ENCODE measurements at places on chromosomes 4 and X.

GRCh38 chrX:105706041-105706440 lies 116.3 kb upstream of the NRK start:
- H3K27ac ChIP-seq, result no peak overlapping the region
- H3K27me3 ChIP-seq, result no peaks in the 10 kb centered on the region
- H3K4me3 ChIP-seq, result no peak overlapping the region
- no peaks in the 10 kb centered on the region for H3K4me1 ChIP-seq
- no peaks in the 10 kb centered on the region for H3K36me3 ChIP-seq

GRCh38 chrX:68579810-68580209 lies 67.7 kb upstream of the STARD8 start:
- H3K27me3 ChIP-seq, result no peaks in the 10 kb centered on the region
- H3K36me3 ChIP-seq, result no peaks in the 10 kb centered on the region
- H3K4me3 ChIP-seq, result no peak overlapping the region
- DNase-seq, result no peak

DNA sequence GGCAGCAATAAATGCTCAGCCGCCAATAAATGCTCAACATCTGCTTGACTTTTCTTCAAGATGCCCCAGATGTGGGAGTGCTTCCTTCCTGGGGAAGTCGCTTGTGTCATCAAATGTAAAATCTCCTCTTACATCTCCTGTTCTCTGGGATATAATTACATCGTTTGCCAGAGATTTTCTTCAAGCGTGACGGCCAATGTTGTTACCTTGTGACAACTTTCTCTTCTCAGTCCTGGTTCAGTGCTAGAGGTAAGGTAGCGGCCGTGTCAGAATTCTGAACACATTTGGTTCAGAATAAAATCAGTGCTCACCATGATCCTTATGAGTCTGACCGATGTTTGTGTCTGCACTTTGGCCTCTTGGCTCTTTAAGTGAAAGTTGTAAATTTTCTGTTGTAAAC lies 102.5 kb downstream of the ASMT start:
- no peaks in the 10 kb centered on the region for H3K36me3 ChIP-seq
- no peaks in the 10 kb centered on the region for H3K27me3 ChIP-seq
- H3K4me1 ChIP-seq, result no peaks in the 10 kb centered on the region
- DNase-seq, result no peak
- H3K27ac ChIP-seq, result no peak overlapping the region

- H3K36me3 ChIP-seq, result no peaks in the 10 kb centered on the region
- no peak overlapping the region for H3K27ac ChIP-seq
- DNase-seq, result no peak
- no peak overlapping the region for H3K4me3 ChIP-seq
- no peaks in the 10 kb centered on the region for H3K27me3 ChIP-seq
Observed at GRCh38 chrX:108126661-108127060, 35.1 kb downstream of the ATG4A start.

DNA sequence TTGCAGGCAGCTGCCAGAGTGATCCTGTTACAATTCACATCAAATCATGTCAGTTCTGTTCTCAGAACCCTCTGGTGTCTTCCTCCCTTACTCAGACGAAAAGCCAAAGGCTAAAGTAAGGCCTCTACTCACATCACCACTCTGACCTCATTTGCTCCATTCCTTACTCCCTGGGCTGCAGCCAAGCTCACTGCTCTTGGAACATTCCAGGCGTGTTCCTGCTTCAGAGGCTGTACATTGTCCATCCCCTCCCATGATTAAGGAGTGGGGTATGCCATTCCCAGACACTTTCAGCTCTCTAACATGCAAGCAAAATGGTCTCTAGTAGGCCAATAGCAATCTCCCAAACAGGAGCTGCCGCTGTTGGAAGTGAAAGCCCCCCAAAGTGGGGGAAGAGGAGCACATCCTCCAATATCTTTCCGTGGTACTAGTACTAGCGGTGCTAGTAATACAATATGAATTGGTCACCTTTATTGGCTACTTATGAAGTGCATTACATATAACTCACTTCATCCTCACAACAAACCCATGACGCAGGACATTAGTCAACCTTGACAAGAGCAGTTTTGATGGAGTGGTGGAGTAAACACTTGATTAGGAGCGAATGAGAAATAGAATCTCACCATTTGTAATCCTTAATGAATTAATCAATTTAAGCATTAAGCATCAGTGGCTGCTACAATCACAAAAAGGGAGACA lies 15.0 kb downstream of the GAB3 start:
- no peak overlapping the region for H3K27ac ChIP-seq
- no peak for DNase-seq
- peaks cover 19% of the 10 kb centered on the region for H3K4me1 ChIP-seq
- no peak overlapping the region for H3K4me3 ChIP-seq
- no peaks in the 10 kb centered on the region for H3K27me3 ChIP-seq

GRCh38 chr4:74426101-74426500 lies 18.8 kb upstream of the AREG start:
- DNase-seq, result no peak
- H3K4me1 ChIP-seq, result no peaks in the 10 kb centered on the region
- H3K4me3 ChIP-seq, result no peak overlapping the region
- no peaks in the 10 kb centered on the region for H3K27me3 ChIP-seq

GRCh38 chr4:3399277-3400194 lies 42.2 kb upstream of the HGFAC start:
- no peak overlapping the region for H3K4me3 ChIP-seq
- no peak overlapping the region for H3K27ac ChIP-seq
- no peaks in the 10 kb centered on the region for H3K4me1 ChIP-seq

- DNase-seq, result no peak
- H3K27me3 ChIP-seq, result no peaks in the 10 kb centered on the region
- H3K4me3 ChIP-seq, result no peak overlapping the region
- peaks cover 4% of the 10 kb centered on the region for H3K36me3 ChIP-seq
Observed at GRCh38 chr4:80036949-80037685, 35.9 kb downstream of the ANTXR2 start.
